ENCODE measurements at places on chromosomes 1 and 21.
A peak's percentile ranks its signal among the peaks of the same experiment; 100 is the strongest.

DNA sequence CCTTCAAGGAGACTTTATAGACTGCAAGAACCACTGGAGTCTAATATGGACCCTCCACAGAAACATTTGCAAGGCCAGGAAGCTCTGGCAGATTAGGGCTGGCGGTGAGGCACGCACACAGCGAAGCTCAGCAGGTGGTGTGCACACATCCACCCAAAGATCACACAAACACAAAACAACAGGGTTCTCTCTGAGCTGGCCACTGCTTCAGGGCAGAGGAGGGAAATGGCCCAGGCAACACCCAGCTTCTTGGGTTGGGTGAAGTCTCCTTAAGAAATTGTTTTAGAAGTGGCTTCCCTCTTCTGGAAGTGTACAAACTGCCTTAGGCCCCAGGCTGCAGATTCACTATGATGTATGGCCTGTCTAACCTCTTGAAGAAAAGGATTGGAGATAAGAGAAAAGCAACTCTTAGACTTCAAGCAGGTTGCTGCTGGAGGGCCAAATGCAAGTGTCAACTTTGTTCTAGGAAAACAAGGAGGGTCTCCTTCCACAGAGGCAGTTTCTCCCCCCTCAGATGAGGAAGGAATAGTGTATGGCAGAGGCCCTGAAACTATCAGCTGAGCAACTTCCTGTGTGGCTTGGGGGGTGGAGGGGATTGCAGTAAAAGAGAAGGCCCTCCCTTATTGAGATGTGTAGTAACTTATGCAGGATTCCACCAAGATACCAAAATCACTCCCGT is 2.0 kb downstream of the RCSD1 start:
- DNase-seq = no peak

DNA sequence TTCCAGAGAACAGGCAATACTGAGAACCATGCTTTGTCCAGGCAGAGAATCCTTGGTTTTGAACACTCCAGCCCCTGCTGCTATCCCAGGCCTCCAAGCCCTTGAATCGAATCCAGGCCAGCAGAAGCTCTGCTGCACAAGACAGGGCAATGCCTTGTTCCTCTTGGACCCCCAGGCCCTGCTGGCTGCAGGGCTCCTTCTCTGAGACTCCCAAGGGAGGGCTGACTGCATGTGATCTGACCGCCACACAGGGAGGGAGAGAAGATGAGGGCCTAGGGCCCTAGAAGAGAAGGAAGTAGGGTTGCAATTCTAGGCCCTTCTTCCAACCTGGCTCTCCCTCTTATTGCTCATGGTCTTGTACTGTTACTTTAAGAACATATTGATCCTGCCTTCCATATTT is 160.6 kb upstream of the EDN2 start:
- no peak for DNase-seq

- peak; percentile 79 for DNase-seq
Measured at GRCh38 chr1:89483010-89483756, 41.4 kb upstream of the LRRC8B start.

DNA sequence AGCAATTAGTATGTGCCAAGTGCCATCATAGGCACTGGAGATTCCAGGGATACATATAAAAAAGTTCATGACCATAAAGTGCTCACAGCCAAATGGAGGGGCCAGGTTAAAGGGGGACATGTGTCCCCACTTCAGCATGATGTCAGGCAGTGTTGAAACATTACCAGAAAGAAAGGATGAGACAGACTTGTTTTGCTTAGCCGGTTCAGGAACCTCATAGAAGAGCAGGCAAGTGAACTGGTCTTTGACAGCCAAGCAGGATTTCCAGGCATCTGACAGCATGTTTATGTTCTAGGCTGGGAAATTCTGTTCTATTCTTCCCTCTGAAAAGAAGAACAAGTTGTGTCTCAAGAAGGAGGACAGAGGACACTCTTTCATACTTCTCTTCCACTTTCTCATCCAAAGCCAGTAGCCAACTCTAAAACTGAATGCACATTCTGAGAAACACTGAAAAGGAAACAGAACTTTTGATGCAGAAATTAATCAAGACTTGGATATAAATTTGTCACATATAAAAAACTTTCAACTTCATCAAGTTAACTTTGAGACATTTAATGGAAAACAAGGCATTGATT is 39.7 kb downstream of the GLUL start:
- DNase-seq = no peak

DNA sequence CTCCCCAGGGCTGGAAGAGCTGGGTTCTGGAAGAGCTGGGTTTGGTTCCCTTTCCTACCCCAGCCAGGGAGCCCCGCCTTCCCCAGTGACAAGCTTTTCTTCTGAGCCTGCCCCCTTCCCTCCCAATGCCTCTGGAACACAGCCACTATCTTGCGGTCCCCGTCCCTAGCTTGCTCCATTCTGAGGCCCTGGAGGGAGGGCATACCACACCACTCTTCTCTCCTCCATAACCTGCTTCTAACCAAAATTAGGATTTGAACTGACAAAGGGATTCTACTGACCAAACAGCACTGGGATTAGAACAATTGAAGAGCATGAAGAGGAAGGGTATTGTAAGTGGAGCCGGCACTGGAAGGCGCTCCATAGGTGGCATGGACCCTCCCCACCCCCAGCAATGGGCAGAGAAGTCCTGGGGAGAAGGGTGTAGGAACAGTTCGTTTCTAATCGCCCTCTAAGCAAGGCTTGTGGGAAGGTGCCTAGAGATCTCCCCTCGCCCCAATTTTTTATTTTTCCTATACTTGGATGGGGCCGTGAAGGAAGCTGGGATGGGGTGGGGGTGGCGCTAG is 690 bp downstream of the C1orf216 start:
- DNase-seq = peak; percentile 82

- DNase-seq = no peak
Measured at GRCh38 chr21:38354746-38355145, 98.0 kb downstream of the KCNJ15 start.

GRCh38 chr1:205800981-205801703 is 11.9 kb downstream of the SLC41A1 start:
- no peak for DNase-seq

- no peak for DNase-seq
Measured at GRCh38 chr21:41405321-41405720, 20.7 kb upstream of the MX1 start.

GRCh38 chr1:67465375-67465774 is 35.2 kb upstream of the SERBP1 start:
- DNase-seq = no peak

All from myocyte (in vitro differentiated cells).